ENCODE measurements at places on chromosomes 13 and 19.
A peak's percentile ranks its signal among the peaks of the same experiment; 100 is the strongest.

DNA sequence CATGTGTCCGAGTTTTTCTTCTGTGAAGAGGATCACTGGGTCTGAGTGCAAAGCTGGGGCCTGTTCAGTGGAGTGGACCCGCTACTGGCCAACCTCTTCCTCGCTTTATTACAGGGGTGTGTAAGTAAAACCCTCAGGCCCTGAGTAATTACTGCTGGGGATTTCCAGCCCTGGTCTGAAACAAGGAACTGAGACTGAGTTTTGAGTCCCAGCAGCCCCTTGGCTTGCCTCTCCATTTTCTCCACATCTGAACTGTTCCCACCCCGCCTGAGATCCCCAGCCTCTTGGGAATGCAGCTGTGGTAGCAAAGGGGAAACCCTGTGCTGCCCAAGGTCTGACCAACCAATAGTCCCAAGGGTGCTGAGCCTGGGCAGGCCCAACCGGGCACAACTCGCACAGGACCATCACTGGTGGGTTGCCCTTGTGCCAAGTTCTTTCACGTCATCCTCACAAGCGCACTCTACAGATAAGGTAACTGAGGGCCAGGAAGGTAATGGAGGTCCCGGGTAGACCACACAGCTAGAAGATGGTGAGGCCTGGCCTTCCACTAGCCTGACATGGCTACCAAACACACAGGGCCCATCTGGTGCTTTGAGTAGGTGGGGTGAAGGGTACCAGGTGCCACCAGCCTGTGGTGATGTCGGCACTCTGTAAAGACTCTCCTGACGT lies 13.7 kb upstream of the SLC35E1 start:
- DNase-seq, result no peak

GRCh38 chr13:21871382-21871781 lies 200.5 kb downstream of the FGF9 start:
- DNase-seq, result no peak

DNA sequence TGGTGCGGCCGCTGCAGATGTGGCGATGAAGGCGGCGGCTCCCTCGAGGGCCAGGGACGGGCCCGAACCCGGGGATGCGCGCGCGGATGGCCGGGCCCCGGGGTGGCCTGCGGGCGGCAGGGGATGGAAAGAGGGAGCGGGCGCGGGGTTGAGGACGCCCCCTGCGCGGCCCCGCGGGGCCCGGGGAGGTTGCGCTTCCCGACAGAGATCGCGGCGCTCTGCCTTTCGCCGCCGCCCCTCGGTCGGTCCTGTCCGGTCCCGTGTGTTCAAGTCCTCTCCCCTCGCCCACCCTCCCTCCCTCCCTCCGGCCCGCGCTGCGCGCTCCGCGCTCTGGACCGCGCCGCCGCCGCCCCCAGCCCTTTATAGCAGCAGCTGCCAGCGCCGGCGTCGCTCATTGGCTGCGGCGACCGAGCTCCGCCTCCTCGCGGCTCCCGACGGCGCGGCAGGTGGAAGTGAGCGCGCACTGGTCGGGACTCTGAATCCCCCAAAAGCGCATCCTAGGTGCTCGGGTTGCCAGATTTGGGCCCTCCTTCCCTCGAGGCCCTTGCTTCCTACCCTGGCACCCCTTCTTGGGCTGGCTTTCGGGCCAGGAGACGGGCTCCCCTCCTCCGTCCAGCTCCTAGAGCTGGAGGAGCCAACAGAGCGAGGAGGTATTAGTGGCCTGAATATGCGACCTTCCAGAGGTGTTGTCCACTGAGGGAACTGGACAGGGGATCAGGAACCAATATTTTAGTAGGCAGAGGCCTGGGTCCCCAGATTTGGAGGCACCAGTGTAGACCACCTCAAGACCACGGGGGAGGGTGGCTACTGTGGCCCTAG lies at the start of gene ELAVL3:
Gene ELAVL3 (minus strand): TSS at position 332 of the 819 bp plus-strand sequence. CDS start 438 bp downstream, outside the sequence.
- no peak for DNase-seq

GRCh38 chr13:75378301-75378700 lies 103.7 kb downstream of the TBC1D4 start:
- no peak for DNase-seq

- DNase-seq, result no peak
These were observed 125.9 kb downstream of the MIPEP start for GRCh38 chr13:23763318-23763717.

- DNase-seq, result no peak
These were observed 326.1 kb upstream of the TSHZ3 start for GRCh38 chr19:31675193-31675913.

DNA sequence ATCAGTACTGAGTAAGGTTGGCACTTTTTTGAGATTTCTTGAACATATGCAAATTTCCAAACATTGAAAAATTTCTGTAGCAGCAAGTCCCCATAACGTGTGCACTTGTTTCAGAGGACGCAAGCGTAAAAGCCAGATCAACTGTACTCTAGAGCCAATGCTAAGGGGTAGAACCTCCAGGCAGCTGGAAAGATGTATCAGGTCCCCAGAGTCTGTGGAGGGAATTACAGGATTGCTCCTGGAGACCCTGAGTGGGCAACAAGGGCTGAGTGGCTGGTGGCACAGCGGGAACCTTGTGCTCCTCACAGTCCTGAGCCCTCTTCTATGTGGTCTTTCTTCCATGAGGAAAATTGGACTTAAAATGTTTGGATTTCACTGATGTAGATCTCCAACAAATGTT lies 53.9 kb upstream of the AMER2 start:
- DNase-seq, result no peak

DNA sequence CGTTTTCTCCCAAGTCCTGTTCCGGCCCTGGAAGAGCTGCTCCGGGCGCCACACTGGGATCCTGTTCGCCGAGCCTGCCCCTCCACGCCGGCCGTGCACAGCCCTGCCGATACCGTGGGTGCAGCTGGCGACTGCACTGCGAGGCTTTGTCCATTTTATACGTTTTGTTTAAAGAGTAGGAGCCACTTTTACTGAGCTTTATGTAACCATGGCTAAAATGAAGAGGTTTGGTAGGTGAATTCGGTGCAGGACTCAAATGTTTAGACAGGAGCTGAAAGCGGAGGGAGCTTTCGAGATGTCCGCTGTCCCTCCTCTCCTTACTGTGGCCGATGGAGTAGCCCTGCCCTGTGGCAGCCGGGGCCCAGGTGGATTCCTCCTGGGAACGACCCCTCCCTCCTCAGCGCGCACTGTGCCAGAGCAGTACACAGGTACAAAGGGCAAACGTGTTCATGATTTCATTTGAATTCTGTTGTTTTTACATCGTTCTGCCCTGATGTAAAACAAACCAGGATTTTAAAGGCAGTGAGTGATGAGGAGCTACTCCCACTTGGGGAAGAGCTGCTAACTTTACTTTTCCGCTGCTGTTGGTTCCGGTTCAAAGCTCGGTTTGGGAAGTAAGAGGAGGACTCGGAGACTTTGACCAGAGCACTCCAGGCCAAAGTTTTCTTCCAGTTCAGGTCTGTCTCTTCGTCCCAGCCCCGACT lies 1.7 kb downstream of the COL4A2 start:
- DNase-seq, result no peak

DNA sequence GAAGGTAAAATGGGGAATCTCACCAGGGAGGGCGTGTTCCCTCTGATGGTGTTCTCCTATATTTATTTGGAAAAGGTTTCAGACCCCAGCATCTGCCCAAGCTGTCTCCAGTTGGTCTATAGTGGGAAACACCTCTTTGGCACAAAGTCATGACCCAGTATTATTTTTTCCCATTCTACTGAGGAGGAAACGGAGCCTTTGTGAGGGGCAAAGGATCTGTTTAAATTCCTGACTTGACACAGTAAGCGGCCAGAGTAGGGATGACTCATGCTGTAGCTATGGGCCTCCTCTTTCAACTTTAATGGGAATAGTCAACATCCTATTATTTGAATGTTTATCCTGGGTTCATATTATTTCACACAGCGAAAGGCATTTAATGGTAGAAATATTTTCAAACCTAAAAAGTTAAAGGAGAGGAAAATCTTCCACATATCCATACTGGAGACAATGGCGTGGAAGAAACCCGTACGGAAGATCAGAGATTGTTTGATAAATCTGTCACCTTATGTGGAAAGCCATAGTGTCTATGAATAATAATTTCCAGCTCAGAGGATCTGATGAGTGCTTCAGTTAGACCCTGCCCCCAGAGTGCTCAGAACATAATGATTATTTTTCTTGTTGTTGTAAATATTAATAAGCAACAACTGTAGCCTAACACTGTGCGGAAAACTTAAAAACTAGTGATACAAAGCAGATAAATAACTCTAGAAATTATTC lies 126.0 kb downstream of the FOXO1 start:
- no peak for DNase-seq

DNA sequence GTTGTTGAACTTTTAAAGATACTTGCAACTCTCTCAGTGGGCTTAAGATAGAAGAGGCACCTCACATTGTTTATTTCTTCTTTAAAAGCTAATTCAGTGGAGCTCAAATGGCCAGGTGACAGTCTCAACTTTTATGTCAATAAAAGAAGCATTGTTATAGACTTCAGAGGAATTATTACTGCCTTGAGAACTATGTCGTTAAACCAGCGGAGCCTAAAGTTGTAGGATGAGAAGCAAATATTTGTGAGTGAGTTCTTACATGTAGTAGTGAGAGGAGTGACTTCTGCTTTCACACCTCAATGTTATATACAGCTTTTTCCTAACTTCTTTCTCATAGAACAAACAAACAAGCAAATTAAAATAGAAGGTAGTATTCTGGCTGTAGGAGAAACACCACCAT lies 31.2 kb upstream of the DGKH start:
- no peak for DNase-seq

GRCh38 chr13:45219938-45220375 lies 19.1 kb upstream of the KCTD4 start:
- no peak for DNase-seq

DNA sequence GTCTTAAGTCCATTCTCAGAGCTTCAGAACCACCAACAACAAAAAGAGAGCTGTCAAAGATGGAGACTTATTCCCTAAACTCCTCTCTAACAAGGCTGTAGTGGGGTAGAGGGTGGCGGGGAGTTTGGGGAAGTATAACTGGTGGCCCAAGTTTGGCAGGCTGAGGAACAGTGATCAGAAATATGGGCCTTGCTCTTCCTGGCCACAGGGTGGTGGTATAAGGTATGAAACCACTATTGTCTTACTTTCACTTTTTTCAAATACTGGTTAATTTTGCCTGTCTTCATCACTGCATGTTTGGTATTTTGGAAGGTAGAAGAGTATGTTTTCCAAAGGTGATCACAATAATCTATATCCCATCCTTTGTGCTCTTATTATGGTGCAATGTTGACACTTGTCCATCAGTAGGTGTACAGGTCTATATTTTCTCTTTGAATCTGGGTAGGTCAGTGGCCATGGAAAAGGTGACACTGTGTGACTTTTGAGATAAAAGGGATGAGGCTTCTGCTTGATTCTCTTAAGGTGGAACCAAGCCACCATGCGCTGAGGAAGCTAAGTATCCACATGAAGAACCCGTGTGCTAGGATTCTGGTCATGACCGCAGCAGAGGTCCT lies 23.2 kb upstream of the GPC5 start:
- DNase-seq, result no peak

GRCh38 chr13:80824229-80824628 lies 483.3 kb upstream of the SPRY2 start:
- DNase-seq, result no peak

GRCh38 chr19:2542341-2543069 lies 66.6 kb downstream of the GADD45B start:
- DNase-seq, result no peak

DNA sequence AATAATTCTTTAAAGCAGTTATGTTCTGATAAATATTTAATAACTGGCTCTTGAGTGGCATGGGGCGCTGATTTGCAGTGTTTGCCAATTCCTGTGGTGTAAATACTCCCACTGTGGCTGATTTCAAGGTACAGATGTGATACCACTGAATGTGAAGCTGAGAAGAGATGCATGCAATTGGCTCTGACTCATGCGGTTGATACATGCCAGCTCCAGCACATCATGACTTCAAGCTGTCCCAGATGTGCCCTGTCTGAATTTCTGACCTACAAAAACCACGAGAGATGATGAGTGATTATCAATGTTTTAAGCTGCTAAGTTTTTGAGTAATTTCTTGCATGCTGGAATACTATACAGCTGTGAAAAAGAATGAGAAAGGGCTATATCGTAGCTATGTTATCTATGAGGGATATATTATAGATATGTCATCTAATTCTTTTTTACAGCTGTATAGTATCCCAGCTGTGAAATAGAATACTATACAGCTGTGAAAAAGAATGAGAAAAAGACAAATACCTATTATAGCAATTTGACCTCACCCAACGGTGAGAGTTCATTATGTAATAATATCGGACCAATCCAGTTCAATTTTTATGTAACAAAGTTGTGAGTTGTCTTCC lies 7.6 kb upstream of the ACSBG2 start:
- DNase-seq, result no peak

GRCh38 chr19:782185-782877 lies 14.9 kb upstream of the PTBP1 start:
- no peak for DNase-seq

DNA sequence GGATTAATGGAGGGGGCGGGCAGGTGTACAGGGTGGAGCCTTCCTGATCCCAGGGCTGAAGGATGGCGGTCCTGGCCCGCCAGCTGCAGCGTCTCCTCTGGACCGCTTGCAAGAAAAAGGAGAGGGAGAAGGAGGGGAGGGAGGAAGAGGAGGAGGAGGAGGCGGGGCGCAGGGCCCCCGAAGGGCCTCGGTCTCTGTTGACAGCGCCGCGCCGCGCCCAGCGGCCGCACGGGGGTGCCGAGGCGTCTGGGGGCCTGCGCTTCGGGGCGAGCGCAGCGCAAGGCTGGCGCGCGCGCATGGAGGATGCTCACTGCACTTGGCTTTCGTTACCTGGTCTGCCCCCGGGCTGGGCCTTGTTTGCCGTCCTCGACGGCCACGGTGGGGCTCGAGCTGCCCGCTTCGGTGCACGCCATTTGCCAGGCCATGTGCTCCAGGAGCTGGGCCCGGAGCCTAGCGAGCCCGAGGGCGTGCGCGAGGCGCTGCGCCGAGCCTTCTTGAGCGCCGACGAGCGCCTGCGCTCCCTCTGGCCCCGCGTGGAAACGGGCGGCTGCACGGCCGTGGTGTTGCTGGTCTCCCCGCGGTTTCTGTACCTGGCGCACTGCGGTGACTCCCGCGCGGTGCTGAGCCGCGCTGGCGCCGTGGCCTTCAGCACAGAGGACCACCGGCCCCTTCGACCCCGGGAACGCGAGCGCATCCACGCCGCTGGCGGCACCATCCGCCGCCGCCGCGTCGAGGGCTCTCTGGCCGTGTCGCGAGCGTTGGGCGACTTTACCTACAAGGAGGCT lies at the start of gene PPM1N:
Gene PPM1N (plus strand): TSS at position 33 of the 785 bp plus-strand sequence. CDS start 30 bp downstream, at position 63.
- peak; percentile 68 for DNase-seq
